ENCODE measurements at places on chromosomes 16 and 17.

GRCh38 chr16:50668368-50669008 is 12.6 kb downstream of the SNX20 start:
- DNase-seq, result no peak

DNA sequence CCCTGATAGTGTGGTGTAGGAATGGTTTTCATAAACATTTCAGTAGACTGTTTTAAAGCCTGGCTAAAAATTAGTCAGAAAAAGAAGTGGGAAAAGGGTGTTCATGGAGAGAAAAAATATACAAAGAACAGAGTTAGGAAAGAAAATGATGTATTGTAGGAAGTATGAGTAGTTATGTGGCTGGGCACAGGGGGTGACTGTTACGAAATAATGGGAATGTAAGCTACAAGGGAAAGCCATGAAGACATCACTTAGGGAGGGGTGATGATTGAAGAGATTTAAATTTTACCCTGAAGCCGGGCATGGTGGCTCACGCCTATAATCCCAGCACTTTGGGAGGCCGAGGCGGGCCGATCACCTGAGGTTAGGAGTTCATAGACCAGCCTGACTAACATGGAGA is 55.3 kb downstream of the NUP88 start:
- DNase-seq, result no peak

DNA sequence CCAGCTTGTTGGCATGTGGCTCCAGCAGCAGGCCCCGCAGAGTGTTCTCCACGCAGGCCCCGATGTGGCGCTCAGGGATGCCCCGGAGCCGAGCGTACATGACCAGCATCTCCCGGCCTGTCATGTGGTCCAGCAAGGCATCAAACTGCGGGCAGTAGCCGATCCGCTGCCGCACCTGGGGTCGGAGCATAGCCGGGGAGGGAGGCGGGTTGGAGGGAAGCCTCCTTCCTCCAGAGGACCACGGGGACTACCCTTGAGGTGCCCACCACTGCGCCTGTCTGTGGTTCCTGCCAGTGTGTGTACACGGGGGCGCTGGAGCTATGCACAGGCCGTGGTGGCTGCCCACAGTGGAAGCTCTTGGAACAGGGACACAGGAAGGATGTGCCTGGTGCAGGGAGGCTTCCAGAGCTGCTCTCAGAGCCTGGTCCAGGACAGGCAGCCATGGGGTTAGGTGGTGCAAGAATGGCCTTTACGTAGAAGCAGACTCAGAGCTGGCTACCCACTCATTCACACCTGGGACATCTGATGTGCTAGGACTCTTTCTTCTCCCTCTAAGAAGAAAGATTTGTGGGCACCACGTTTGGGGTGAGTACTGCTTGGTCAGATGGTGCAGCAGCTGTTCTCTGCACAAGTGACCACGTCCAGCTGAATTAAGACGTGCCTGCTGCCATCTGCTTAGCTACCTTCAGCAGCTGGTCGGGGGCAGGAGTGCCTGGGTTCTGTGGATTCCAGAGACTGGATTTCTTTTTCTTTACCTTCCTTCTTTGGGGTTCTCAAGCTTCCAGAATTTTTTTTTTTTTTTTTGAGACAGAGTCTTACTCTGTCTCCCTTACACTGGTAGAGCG is 11.3 kb upstream of the RNPS1 start:
- DNase-seq, result no peak

DNA sequence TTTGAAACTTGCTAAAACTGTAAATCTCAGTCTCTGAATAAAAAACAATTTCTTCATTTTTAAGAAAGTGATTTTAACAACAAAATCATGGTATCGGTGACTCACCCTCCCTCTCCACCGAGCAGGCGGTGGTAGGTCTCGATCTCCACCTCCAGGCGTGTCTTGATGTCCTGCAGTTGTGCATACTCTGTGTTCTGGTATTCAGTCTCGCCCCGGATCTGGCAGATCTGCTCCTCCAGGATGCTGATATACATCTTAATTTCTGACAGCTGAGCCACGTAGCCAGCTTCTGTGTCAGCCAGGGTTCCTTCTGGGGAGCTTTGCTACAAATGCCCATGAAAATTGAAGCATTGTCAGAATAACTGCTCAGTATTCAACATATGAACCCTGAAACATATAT is 15.4 kb upstream of the KRT24 start:
- no peak for DNase-seq

DNA sequence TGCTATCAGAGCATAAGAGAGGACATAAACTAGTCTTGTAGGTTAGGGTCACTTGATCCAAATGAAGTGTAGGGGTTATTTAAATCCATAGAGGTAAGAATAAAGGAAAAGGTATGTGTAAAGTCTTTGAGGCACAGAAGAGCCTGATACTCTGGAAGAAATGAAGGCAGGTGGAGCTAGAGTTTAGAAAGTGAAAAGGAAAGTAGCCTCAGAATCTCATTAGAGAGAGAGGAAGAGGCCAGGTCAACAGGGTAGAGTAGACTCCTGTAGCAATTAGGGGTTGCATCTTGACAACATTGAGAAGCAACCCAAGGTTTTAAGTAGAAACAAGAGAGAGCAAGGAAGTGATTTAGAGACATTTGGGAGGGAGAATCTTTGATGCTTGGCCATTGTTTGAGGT is 235.2 kb upstream of the SOX9 start:
- no peak for DNase-seq

Measured in stimulated activated CD8-positive, alpha-beta memory T cell treated with anti-CD3 and anti-CD28 coated beads, Interleukin-12 subunit alpha, Interleukin-12 subunit beta, amount 100 ng/mL, for 1 hour (primary cell).